ENCODE measurements at places on chromosomes 12 and 14. TPM values are rescaled to one million over a fixed set of nuclear protein-coding genes. Genes with fewer than 3 reads are reported as not detected.

DNA sequence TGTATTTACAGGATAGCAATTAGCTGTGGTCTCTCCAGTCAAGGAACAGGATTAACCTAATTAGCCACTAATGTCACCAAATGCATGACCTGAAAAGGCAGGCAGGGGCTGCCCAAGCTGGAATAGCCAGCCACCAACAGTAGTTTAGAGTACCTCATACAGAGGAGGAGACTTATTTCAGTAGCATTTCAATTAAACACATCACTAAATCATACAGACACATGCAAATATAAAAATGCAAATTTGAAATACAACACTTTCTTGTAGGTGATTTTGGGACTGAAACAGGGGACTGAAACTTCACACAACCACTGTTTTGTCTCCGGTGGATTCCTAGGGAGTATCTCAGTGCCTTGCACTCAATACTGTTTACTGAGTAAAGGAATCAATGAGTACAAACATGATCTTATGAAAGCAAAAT lies 636 bp upstream of the IFNG-AS1 start:
- no peak for DNase-seq

SERPINA3 gene
- polyA plus RNA-seq = not detected

DNA sequence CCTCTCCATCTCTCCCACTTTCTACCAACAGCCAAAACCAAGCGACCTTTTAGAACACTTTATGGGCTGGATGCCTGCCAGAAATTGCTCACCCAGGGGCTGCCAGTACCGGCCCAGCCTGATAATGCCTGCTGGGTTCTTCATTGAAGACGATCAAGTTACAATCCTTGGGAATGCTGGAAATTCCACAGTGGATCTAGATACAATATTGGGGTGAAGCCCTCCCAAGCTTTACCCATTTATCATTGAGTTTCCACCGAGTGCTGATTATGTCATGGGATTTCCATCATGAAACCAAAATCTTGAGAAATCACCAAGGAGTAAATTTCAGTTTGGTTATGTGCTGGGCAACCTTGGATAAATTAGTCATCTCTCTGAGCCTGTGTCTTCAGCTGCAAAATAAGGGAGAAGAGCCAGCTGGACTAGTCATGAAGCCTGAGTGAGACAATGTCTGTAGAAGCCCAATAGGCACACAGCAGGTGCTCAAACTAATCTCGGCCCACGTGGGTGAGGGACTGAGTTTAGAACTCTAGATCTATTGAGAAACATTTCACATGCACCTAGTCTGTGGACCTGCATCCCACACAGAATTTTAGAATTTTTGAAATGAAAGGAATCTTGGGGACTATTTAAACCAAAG lies 75.5 kb upstream of the CLMN start:
- no peak for DNase-seq

CLSTN3 gene
- polyA plus RNA-seq = 1.8 TPM

DNA sequence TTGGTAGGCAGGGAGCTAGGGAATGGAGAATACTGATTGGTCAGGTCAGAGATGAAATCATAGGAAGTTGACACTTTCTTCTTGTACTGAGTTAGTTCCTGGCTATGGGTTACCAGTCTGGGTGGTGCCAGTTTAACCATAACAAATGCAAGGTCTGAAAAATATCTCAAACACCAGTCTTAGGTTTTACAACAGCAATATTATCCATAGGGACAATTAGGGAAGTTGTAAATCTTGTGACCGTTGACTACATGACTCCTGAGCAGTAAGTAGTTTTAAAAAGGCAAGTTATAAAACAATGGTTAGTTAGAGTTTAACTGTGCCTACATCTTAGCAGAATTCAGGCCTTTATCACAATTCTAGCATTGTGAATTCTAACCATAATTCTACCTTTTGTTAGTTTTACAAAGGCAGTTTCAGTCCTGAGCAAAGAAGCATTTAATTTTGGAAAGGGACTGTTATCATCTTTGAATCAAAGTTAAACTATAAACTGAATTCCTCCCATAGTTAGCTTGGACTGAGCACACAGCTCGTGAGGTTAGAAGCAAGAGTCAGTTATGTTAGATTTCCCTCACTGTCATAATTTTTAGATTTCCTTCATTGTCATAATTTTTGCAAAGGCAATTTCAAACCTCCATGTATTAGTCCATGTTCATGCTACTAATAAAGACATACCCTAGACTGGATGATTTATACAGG lies 19.7 kb upstream of the MON2 start:
- no peak for DNase-seq

- DNase-seq = no peak
Measured at GRCh38 chr12:63846238-63846967, 1.9 kb downstream of the SRGAP1 start.

PROX2 gene
- not detected for polyA plus RNA-seq

KERA gene
- not detected for polyA plus RNA-seq

PAWR gene
- polyA plus RNA-seq = 18.6 TPM

OAS2 gene
- polyA plus RNA-seq = 15.4 TPM

FOXG1 gene
- polyA plus RNA-seq = not detected

GRCh38 chr14:105464501-105464900 lies 10.1 kb upstream of the CRIP2 start:
- no peak for DNase-seq

PTCSC3 gene
- not detected for polyA plus RNA-seq

GRCh38 chr12:103102225-103102744 lies 144.8 kb downstream of the ASCL1 start:
- DNase-seq = no peak

DNA sequence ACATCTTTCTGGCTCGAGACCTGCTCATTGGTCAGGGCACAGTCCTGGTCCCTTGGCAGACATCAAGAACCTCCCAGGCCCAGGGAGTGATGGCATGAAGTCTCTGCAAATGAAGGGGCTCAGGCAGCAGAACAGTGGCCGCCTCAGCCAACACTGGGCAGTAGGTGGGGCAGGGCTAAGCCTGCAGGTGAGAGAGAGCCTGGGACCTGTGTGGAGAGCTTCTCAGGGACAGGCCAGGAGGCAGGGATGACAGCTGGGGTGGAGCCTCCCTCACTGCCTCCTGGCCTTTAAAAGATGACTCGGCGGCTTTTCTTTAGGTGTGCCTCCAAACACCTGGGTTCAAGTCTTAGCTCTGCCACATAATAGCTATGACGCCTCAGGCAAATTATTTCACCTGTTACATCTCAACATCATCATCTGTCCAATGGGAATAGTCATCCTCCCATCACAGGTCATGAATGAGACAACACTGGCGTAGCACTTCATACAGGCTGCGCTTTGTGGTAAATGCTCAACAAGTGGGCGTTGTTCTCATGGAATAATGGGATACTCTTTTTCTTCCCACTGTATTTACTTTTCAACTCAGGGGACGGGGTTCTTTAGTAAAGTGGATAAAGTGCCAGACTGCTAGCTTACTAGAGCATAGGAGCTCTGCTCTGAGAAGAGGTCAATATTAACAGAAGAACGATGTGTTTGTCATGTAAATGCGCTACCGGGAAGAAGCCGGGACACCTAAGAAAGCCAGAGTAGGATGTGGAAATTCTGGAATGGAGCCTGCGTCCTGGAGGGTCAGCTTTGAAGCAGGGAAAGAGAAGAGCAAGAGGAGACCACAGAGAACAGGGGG lies 277.4 kb downstream of the FOXN3 start:
- no peak for DNase-seq

- DNase-seq = no peak
Measured at GRCh38 chr12:87254381-87255030, 774.7 kb downstream of the C12orf50 start.

DNA sequence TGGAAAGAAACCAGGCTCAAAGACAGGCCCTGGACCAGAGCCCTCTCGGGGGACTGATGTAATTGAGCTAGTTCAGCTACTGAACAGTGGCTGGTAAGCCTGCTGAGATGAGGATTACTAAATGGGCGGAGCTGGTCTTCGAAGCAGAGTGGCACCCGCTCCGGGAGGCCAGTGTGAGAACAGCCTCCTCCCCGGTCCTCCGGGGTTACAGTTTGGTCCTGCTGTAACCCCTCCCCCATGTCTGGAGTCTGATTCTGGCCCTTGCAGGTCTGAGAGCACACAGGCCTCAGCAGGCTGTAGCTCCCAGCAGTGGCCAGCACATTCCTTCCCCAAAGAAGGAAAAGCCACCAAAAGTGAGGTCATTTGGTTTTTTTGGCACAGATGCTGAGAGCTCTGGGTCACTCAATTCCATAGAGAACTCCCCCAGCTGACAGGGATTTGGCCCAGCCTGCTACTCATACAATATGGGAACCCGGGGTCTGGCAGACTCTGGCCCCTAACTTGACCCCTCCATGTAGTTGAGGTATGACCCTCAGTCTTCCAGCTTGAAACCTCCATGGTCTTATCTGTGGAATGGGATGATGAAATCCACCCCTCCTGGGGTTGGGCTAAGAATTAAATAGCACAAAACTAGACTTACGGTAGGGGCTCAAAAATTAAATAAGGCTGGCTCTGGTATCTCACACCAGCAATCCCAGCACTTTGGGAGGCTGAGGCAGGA lies 39.0 kb downstream of the ACTN1 start:
- no peak for DNase-seq

RCOR1 gene
- 2.2 TPM for polyA plus RNA-seq

- DNase-seq = peak; percentile 19
Measured at GRCh38 chr12:92297932-92298696, 152.5 kb upstream of the BTG1 start.

GPRC5D gene
- polyA plus RNA-seq = 0.32 TPM

CIROP gene
- not detected for polyA plus RNA-seq

DNA sequence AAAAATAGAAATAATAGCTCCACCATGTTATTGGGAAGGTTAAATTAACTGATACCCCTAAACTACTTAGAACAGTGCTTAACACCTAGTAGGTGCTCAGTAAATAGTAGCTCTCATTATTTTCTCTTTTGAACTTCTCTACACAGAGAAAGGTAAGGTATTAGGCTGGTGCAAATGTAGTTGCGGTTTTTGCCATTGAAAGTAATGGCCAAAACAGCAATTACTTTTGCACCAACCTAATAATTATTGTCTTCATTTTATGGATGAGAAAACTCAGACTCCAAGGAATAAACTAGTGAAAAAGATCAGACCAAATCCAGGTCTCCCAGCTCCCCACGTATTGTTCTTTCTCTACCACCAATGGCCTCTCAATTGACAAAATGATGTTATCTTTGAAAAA lies 157.2 kb upstream of the TMPO start:
- no peak for DNase-seq

CYP27B1 gene
- polyA plus RNA-seq = 0.09 TPM

DNA sequence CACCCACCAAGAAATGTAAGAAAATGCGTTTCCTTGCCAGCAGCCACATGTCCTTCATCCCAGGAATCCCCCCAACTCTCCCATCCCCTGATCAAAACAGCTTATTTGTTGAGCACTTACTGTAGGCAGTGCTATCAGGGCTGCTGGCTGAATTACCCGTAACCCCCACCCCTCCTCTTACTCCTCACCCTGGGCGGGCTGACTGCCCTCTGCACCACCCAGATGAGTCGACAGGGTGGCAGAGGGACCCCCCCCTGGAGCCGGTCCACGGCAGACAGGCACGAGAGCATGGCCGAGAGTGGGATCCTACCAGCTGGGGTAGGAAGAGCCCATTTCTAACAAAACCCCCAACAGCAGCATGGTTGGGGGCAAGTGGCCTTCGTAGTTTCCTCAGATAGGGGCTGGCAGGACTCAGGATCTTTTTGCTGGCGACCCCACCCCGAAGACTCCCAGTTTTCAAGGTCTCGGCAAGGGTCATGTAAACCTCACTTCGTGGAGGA lies 1.1 kb upstream of the RHOF start:
- DNase-seq = no peak

DNA sequence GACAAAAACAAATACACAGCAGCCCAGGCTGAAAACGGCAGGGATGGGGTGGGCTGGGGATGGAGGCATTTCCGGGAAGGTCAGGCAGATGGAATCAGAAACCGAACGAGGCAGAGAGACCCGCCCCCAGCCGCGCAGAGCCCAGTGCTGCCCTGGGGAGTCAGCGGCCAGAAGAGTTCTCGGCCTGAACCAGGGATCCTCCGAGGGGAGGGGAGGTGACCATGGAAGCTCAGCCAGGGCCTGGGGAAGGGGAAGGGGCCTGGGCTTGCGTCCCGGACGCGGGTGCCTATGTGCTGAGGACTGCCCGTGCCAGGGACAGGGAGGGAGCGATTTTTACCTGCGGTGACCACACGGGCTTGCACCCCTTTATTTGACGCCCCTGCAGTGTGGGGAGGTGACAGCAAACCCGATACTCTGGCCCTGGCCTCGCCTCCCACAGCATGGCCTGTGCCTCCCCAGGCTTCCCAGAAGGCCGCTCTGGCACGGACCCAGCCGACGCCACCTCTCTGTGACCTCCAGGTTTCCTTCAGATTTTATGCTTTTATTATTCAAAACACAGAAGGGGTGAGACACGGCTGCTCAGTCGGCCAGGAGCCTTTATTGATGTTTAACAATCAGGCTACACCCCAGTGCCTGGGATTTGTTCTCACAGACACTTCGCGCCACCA lies 7.7 kb downstream of the LRCOL1 start:
- DNase-seq = no peak

HPD gene
- polyA plus RNA-seq = not detected

GARIN6 gene
- polyA plus RNA-seq = not detected

DNA sequence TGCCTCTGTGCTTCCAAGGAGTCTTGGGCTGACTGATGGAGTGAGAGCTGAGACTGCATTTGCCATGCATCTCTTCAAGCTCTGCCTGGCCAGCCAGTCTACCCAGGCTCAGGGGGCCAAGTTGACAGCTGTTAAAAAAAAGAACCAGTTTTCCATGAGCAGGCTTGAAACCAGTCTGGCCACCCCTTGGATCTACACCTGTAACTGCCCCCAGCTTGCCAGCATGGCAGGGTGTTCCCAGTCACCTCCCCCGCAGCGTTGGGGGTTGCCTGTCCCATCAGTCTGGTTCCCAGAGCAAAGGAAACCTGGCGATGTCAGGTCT lies 202.7 kb downstream of the ZFP36L1 start:
- DNase-seq = no peak

GRCh38 chr14:95240859-95241813 lies 78.6 kb downstream of the CLMN start:
- no peak for DNase-seq

GRCh38 chr12:26854031-26854390 lies 21.0 kb upstream of the ITPR2 start:
- DNase-seq = no peak

GRCh38 chr12:119803381-119803791 lies 73.7 kb downstream of the CIT start:
- no peak for DNase-seq

SPRING1 gene
- 35.5 TPM for polyA plus RNA-seq

GRCh38 chr14:75579882-75580281 lies 1.5 kb downstream of the FLVCR2 start:
- DNase-seq = no peak

Measured in naive B cell (primary cell).